ENCODE measurements at places on chromosomes 6 and 20.

DNA sequence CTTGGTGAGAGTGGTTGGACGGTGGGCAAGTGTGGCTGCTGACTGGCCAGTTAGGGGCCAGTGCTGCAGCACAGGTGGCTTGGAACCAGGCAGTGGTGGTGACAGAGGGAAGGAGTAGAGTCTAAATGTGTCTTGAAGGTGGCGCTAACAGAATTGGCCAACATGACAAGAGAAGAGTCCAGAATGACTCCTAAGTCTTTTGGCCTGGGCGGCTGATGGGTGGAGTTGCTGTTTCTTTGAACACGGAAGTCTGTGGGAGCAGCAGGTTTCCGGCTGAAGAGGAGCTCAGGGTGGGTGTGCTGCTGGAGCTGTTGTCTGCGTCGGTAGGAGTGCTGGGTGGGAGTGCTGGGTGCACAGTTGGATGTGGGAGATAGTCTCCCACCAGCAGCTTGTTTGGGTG lies 10.1 kb downstream of the LSM14B start:
- H3K36me3 ChIP-seq: peaks cover 100% of the 10 kb centered on the region
- peak overlapping the region; percentile 44 for H3K27ac ChIP-seq
- H3K4me1 ChIP-seq: peaks cover 46% of the 10 kb centered on the region
- no peak overlapping the region for H3K4me3 ChIP-seq
- H3K27me3 ChIP-seq: no peaks in the 10 kb centered on the region

GRCh38 chr6:161444464-161444863 lies 170.6 kb upstream of the AGPAT4 start:
- H3K36me3 ChIP-seq: no peaks in the 10 kb centered on the region
- H3K27ac ChIP-seq: no peak overlapping the region
- H3K4me1 ChIP-seq: no peaks in the 10 kb centered on the region
- no peak overlapping the region for H3K4me3 ChIP-seq
- no peaks in the 10 kb centered on the region for H3K27me3 ChIP-seq
- no peak for DNase-seq

- no peaks in the 10 kb centered on the region for H3K36me3 ChIP-seq
- peaks cover 3% of the 10 kb centered on the region for H3K27me3 ChIP-seq
- no peak overlapping the region for H3K27ac ChIP-seq
Measured at GRCh38 chr20:56897318-56897957, 268.3 kb downstream of the TFAP2C start.

DNA sequence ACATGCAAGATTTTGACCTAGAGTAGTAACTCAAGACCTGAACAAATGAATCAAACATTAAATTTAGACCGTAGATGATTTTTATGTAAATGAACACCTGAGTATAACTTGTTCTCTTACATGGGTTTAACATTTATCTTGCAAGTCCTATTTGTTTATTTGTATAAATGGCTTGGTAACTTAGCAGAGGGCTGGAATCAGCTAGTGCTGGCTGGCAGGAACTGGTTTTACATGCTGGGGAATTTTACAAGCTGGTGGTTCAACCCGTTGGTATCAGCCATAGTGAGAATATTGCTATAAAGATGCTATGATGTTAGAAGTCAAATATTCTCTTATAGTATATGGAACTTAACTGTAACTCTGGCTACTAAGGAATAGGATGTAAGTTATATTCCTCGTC lies 8.9 kb downstream of the SLC22A2 start:
- H3K4me3 ChIP-seq: no peak overlapping the region
- H3K36me3 ChIP-seq: no peaks in the 10 kb centered on the region
- H3K27me3 ChIP-seq: peaks cover 22% of the 10 kb centered on the region
- peaks cover 8% of the 10 kb centered on the region for H3K4me1 ChIP-seq
- DNase-seq: no peak

DNA sequence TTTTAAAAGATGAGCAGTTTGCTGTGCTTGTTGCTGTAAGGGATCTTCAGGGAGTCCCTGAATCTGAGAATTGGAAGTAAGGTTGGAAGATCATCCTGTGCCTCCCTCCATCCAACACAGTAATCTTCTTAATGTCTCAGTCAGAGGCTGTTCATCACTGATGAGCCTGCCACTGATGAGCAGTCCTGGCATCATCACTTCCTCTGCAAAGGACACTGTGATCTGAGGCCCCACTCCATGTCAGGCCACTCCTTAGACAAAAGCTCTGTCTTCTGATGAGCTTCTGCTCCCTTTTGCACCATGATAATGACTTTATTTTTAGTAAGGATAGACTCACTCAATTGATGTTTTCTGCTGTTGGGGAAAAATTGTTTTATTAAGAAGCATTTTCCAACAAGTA lies 121.0 kb downstream of the UST start:
- no peak overlapping the region for H3K4me3 ChIP-seq
- H3K36me3 ChIP-seq: no peaks in the 10 kb centered on the region
- H3K4me1 ChIP-seq: peaks cover 30% of the 10 kb centered on the region
- no peak for DNase-seq
- peak overlapping the region; percentile 78 for H3K27ac ChIP-seq

- no peaks in the 10 kb centered on the region for H3K27me3 ChIP-seq
- no peak overlapping the region for H3K4me3 ChIP-seq
- H3K27ac ChIP-seq: no peak overlapping the region
- H3K4me1 ChIP-seq: no peaks in the 10 kb centered on the region
Measured at GRCh38 chr6:143928853-143929252, 64.6 kb downstream of the ZC2HC1B start.

GRCh38 chr20:37348792-37349516 lies 3.0 kb downstream of the SRC start:
- DNase-seq: peak; percentile 21
- no peak overlapping the region for H3K4me3 ChIP-seq
- H3K27me3 ChIP-seq: no peaks in the 10 kb centered on the region
- H3K4me1 ChIP-seq: peaks cover 19% of the 10 kb centered on the region
- H3K27ac ChIP-seq: no peak overlapping the region

GRCh38 chr6:14001329-14002012 lies 76.7 kb downstream of the RNF182 start:
- no peaks in the 10 kb centered on the region for H3K36me3 ChIP-seq
- no peak overlapping the region for H3K4me3 ChIP-seq
- no peak for DNase-seq

DNA sequence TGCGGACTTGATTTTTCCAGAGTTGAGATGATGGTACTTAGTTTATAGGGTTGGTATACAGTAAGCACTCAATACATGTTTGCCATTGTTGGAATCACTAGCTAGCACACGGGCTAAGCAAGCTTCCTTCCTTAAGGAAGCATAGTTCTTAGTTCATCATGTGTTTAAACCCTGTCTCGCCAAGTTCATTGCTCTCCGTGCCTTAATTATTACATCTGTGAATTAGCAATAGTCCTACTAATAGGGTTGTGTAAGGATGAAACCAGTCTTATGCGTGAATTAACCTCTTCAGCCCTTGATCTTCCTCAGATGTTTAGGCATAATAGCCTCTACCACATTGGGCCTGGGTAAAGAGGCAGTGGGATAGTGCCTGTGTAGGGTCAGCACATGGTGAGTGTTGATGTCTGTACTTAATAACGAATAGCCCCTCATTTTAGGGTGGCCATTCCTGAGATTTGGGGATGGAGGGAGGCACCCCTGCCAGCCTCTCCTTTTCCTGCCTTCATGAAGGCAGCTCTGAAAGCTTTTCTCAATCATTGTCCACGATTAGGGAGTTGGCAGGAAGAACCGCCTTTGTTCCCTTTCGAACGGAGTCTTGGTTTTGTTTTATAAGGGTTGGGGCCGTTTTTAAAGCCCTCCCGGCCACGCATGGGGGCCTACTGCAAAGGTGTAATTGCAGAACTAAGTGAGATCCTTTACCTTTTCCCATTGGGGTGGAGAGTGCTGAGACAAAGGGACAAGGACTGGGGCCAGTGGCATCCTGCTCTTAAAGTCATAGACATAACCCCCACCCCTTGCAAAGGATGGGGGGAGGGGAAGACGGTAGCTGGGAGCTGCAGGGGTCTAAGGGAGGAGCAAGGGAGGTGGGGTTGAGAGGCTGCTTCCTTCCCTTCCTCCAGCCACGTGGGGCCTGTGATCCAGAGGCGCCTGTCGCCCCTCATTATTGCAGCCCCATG lies 2.1 kb downstream of the DNMT3B start:
- H3K4me1 ChIP-seq: peaks cover 13% of the 10 kb centered on the region
- H3K4me3 ChIP-seq: peak overlapping the region; percentile 42
- no peak overlapping the region for H3K27ac ChIP-seq
- peaks cover 8% of the 10 kb centered on the region for H3K27me3 ChIP-seq
- no peaks in the 10 kb centered on the region for H3K36me3 ChIP-seq
- DNase-seq: no peak

DNA sequence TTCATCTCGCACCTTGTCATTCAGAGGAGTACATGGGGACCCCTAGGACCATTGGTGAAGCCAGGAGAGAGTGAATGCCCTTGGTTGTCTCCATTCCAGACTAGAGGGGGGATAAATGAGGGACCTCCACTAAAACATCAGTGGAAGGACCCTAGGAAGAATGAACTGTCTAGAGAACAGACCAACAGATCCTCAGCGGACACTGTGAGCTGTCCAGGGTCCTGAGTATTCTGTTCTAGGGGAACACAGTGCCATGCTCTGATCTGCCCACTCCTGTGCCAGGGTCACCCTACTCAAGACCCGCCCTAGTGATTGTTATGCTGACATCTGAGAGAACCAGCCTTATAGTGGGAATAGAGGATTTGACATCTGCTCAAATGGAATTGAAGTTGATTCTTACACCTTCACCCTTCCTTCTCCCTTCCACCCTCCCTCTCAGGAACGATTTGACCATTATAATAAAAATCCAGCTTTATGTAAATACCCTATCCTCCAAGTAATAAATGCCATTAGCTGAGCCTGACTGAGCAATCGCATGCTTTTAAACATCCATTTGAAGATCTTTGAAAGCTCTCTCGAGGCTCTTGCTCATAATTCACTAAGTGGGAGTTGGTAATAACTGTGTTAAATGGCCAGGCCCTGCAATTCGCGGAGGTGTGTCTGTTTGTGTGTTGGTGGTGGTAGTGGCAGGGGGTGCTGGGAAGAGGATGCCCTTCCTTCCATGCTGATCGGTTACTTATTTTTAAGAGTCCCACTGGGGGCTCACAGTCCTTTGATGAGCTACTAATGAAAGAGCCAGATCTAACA lies 43.6 kb upstream of the SLC32A1 start:
- no peak overlapping the region for H3K27ac ChIP-seq
- H3K36me3 ChIP-seq: no peaks in the 10 kb centered on the region
- peaks cover 53% of the 10 kb centered on the region for H3K27me3 ChIP-seq
- DNase-seq: no peak
- H3K4me3 ChIP-seq: no peak overlapping the region

DNA sequence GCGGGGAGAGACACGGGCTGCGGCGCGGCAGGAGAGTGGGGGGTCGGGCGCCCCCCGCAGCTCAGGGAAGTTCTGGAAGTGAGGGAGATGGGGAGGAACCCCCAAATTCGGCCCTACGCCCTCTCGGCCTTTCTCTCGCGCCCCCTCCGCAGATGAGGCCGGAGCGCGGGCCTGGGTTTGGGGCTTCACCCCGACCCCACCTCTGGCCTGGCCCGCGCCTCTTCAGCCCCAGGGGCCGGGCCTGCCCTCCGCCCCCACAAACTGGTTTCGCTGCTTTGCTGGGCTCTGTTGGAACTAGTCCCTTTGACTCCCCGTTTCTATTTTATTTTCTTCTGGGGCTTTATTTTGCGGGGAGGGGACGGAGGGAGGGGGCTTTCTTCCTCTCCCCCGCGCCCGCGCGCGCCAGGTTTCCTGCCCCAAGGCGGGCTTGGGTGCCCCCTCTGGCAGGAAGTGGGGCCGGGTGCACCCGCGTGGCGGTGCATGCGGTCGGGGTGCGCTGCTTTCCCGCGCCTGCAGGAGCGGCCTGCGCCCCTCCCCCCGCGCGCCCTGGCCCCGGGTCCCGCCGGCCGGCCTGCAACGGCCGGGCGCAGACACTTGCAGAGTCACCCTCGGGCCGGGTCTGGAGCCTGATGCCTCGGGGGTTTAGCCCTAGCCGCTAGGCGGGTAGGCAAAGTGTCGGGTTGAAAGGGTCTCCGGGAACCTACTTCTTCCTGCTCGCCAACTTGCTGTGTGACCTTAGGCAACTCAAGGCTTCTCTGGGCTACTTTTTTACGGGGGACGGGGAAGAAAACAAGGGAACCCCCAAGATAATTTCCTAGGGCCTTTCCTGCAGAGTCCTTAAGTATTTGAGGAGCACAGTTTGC lies 1.3 kb downstream of the HMGA1 start:
- peak; percentile 88 for DNase-seq
- H3K27ac ChIP-seq: peak overlapping the region; percentile 96
- H3K4me3 ChIP-seq: peak overlapping the region; percentile 94
- H3K27me3 ChIP-seq: no peaks in the 10 kb centered on the region
- peaks cover 59% of the 10 kb centered on the region for H3K4me1 ChIP-seq

DNA sequence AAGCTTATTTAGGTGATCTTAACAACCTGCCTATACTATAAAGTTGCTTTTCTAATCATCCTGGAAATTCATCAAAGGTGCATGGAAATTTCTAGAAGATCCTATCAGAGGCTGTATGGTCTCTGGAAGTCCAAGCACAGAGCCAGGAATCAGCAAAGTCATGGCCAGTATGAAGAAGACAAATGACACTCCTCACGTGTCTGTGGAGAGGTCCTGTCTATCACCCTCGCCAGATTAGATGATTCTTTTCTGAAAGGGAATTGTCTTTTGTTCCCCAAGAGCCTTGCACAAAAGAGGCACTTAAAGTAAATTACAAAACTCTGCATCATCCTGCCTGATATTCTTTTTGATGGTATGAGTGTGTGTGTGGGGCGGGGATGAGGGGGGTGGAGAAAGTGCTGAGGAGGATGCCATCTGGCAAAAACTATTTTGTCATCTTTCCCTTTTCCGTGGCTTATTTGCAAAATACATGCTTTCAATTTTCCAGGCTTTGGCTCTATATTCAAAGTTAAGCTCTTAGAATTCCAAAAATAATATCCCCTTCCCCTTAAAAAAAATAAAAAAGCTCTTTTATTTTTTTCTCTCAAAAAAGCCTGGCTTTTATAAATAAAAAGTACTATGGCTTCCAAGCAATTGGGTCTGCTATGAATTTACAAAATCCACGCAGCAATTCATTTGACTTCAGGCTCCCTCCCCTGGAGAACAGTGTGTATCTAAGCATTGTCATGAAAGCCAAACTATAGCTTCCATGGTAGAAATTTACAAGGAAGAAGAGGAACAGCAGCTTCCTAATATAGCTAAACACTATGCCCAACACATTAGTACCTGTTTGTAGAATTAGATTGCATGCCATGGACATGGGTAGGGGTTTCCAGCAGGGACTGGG lies 185.2 kb upstream of the ARG1 start:
- no peak overlapping the region for H3K27ac ChIP-seq
- H3K36me3 ChIP-seq: peaks cover 5% of the 10 kb centered on the region
- H3K4me3 ChIP-seq: no peak overlapping the region
- H3K27me3 ChIP-seq: no peaks in the 10 kb centered on the region
- DNase-seq: no peak
- H3K4me1 ChIP-seq: peaks cover 18% of the 10 kb centered on the region

GRCh38 chr6:47306887-47307286 lies 2.8 kb downstream of the TNFRSF21 start:
- no peak overlapping the region for H3K27ac ChIP-seq
- peaks cover 75% of the 10 kb centered on the region for H3K27me3 ChIP-seq
- H3K4me1 ChIP-seq: peaks cover 17% of the 10 kb centered on the region
- H3K4me3 ChIP-seq: no peak overlapping the region
- no peaks in the 10 kb centered on the region for H3K36me3 ChIP-seq

All from activated T-cell treated with anti-CD3 and anti-CD28 coated beads, Interleukin-2, amount 50 U/mL, for 24 hours (primary cell).